ENCODE measurements at places on chromosomes 11 and 22. TPM values are rescaled to one million over a fixed set of nuclear protein-coding genes. Genes with fewer than 3 reads are reported as not detected.
A peak's percentile ranks its signal among the peaks of the same experiment; 100 is the strongest.

The TPBGL gene
- 0.14 TPM for total RNA-seq

- DNase-seq = no peak
Measured at GRCh38 chr11:126348806-126349582, 6.5 kb upstream of the ST3GAL4 start.

DNA sequence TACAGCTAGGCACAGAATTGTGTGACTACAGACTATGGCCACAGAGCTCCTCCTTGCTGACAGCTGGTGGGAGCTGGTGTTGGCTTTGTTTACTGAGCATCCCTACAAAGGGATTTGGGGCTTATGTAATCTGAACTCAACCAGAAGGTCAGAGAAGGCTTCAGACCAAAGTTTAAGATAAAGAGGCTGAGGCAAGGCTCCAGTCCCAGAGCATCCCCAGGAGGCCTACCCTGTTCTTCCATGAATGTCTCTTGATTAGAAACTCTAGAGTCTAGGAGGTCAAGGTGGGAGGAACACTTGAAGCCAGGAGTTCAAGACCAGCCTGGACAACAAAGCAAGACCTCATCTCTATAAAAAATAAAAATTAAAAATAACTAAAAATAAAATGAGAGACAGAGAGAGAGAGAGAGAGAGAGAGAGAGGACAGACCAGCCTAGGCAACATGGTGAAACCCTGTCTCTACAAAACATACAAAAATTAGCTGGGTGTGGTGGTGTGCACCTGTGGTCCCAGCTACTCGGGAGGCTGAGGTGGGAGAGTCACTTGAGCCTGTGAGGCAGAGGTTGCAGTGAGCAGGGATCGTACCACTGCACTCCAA lies 125.5 kb upstream of the SERPIND1 start:
- peak; percentile 36 for DNase-seq

- no peak for DNase-seq
Measured at GRCh38 chr11:44005063-44005701, 42.6 kb upstream of the ACCSL start.

DNA sequence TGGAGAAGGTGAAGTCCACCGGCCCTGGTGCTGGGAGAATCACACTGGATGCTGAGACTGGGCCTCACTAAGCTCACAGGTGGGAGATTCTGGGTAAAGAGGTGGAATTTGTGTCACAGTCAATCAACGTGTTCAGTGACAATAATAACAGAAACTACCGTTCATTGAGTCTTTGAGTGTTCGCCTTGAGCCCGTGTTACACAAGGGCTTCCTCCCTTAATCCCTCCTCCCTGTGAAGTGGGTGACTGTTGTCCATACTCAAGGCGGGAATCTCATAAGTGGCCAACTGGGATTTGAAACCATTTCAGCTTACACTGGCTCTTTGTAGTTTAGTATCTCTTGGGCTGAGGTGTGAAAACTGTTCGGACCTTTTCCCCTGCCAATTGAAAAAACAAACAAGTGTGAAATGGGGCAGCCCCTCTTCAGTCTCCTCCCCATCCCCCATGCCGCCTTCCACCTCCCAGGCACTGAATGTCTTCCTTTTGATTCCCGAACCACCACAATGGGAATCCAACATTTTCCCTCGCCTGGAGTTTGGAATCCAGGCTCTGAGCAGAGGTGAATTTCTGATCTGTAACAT lies 502.4 kb downstream of the MIAT start:
- peak; percentile 74 for DNase-seq

DNA sequence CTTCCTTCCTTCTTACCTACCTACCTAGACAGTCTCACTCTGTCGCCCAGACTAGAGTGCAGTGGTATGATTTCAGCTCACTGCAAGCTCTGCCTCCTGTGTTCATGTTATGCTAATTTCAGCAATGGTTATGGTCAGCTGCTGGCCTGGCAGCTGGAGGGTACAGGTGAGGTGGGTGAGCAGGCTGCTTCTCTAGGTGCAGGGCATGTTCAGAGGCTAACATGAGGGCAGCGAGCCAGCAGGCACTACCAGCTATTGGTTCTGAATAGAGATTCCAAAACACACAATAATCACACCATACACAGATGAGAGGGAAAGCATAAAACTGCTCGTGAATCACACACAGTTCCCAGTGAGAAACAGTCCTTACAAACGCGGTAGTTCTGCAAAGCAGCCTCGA lies 48.7 kb upstream of the RFPL3 start:
- no peak for DNase-seq

- peak; percentile 38 for DNase-seq
Measured at GRCh38 chr11:73157101-73158010, 15.2 kb upstream of the FCHSD2 start.

DNA sequence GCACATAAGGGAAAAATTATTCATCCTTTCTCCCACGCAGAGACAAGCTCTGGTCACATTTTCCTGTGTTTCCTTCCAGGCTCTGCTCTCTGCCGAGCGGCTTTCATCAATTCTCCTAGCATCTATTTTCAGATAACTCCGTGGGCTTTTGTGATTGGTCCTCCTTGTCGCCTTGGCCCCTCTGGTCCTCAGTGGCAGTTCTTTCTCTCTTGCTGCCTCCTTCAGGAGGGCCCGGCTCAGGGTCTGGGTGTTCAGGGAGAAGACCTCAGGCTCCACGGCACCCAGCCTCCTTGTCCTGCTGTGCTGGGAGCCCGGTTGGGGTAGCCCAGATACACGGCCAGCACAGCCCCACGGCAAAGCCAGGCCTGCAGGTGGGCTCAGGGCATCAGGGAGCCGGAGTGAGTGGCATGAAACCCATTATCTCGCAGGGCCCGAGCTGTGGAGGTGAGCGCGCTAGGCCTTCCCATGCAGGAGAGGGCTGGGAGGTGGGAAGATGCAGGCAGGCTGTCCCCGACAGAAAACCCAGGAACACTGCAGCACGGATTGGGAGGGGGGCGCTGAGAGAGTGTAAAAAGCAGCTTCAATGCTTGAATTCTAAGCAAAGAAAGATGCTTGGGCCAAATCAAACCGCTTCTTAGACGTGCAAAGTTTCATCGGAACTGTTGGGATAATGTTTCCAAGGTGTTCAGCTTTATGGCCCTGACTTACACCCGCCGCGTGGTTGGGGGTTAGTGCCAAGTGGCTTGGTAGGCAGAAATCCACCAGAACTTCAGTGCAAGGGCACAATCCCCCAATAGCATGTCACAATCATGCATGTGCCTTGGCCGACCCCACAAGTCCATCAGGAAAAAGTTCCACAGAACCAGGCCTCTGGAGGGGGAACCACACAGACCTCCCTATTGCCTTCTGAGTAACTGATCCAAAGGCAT lies 81.9 kb upstream of the WNT7B start:
- peak; percentile 32 for DNase-seq

DNA sequence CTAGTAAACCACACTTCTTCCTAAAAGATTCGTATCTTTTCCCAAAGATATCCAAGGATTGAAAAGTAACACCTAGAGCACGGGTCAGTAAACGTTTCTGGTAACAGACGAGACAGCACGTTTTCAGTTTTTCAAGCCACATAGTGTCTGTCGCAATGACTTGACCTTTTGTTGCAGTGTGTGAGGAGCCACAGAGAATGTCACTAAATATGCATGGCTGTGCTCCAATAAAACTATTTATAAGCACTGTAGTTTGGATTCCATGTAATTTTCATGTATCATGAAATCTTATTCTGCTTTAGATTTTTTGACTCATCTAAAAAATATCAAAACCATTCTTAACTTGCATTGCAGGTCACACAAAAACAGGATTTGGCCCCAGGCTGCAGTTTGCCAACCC lies 18.3 kb upstream of the MICAL3 start:
- no peak for DNase-seq

- DNase-seq = peak; percentile 98
Measured at GRCh38 chr11:9363954-9364912, 20.2 kb upstream of the IPO7 start.

- DNase-seq = no peak
Measured at GRCh38 chr11:86064220-86064803, 4.6 kb downstream of the PICALM start.

The C11orf21 gene
- total RNA-seq = not detected

The LINC01488 gene
- total RNA-seq = not detected

GRCh38 chr11:28077521-28077920 lies 30.4 kb downstream of the KIF18A start:
- DNase-seq = no peak

The GRM5 gene
- total RNA-seq = 0.07 TPM

The APBB1 gene
- 56.3 TPM for total RNA-seq

The FAM227A gene
- total RNA-seq = 6.0 TPM

GRCh38 chr22:17410576-17410975 lies 41.3 kb downstream of the CECR2 start:
- DNase-seq = no peak

The PKDREJ gene
- total RNA-seq = not detected

DNA sequence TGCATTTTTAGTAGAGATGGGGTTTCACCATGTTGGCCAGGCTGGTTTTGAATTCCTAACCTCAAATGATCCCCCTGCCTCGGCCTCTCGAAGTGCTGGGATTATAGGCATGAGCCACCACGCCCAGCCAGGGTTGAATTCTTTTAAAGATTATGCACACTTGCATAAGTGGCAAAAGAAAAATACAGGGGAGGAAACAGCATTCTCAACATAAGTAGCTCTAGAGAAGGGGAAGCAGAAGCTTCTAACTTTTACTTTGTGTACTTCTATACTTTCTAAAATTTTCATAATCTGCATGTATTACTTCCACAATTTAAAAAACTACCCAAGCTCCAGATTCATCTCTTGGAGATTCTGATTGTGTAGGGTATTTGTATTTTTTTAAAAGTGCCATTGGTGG lies 108.0 kb downstream of the SLC1A2 start:
- no peak for DNase-seq

The OR4A16 gene
- not detected for total RNA-seq
